ENCODE measurements at places on chromosomes 6 and 20.

- no peak for DNase-seq
These were observed 4.1 kb upstream of the PHACTR2 start for GRCh38 chr6:143673669-143674068.

GRCh38 chr6:108748959-108749358, 99.3 kb upstream of the ARMC2 start:
- DNase-seq: no peak

DNA sequence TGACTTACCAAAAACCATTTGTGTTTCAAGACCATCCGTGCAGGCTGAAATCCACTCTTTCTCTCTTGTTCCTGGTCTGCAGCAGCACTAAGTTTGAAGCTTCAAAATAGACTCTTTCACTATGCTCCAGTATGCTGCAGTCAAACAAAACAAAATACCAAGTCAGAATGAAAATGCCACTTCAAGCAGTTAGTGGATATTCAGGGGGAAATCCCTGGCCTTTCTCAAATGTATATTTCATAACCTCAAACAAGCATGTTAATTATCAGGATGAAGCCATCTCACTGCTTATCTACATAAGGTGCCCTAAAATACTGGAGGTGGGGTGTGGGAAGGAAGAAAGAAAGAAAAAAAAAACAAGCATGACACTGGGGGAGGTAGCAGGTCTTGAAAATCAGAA, 103.5 kb downstream of the ATXN1 start:
- peak; percentile 49 for DNase-seq

DNA sequence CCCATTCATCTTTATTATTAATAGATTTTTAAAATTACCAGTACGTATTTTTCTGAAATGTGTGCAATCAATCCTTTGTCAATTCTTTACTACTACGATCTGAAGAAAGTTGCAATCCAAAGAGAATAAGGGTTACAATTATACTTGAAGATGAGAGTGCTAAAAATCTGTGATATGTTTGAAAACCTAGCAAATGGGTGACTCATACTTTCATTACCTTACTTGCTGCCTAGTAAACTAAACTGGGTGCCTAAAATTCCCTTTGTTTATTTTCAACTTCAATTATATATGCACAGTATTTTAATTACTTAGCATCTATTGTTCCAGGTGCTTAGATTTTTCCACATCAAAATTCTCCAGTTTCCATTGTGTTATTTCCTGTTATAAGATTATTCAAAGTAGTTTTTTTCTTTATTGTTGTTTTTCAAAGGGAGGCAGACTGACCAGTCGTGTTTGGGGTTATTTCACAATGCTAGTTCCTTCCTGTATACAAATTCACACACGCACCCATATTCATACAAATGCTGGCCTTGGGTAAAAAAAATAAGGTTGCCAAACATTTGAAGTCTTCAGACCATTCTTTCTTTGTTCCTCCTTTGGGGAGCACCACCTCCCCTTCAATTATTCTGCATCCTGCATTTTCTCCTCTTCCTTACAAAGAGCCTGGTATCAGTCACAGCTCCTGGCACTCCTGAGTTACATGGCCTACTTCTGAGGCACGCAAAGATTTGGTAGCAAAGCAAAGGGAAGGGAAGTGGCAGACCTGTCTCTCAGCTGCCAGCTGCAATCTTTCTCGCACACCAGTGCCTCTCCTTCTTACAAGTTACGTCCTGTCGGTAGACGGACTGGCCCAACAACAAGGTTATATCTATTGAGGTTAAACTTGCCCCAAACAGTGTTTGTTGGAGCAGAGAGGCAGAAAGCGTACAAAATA, 16.2 kb upstream of the FAM135A start:
- no peak for DNase-seq

GRCh38 chr6:45184937-45185336, 143.2 kb upstream of the RUNX2 start:
- DNase-seq: no peak

GRCh38 chr20:59891581-59891980, 41.9 kb downstream of the SYCP2 start:
- DNase-seq: no peak

GRCh38 chr6:2245877-2246863, 765 bp upstream of the GMDS start:
- DNase-seq: peak; percentile 39

- DNase-seq: peak; percentile 63
These were observed 109.0 kb downstream of the RALGAPA2 start for GRCh38 chr20:20603339-20603990.

DNA sequence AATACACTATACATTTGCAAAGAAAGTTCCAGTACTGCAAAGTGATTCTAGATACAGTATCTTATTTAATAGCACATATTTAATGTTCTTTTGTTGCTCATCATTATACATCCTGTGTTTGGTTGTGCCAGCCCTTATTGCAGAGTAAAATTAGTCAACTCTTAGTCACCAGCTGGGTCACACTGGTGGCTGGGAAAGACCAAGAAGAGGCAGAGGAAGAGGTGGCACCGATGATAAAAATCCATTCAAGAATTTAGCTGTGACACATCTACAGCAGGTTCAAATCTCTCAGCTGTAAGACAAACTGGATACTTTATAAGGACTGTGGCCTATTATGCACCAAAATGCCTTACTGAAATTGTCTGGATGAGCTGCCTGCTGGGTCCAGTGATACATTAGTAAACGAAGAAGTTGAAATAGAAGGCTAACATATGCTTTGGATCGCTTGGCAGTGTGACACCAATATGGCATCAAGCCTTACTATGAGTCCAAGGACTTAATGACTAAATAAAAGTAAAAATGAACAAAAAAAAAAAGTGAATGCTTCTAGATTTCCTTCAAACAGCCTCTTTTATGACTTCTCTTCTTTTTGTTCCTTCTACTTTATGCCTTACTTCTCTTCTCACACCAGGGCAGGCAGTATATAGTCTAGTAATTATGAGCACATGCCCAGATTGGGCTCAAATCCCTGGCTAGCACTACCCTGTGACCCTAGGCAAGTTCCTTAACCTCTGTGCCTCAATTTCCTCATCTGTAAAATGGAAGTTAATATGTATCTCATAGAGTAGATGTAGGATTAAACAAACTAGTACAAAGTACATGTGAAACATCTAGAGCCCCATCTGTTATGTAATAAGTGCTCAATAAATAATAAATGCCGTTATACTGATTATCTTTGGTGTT, 29.4 kb upstream of the RNF8 start:
- DNase-seq: no peak

DNA sequence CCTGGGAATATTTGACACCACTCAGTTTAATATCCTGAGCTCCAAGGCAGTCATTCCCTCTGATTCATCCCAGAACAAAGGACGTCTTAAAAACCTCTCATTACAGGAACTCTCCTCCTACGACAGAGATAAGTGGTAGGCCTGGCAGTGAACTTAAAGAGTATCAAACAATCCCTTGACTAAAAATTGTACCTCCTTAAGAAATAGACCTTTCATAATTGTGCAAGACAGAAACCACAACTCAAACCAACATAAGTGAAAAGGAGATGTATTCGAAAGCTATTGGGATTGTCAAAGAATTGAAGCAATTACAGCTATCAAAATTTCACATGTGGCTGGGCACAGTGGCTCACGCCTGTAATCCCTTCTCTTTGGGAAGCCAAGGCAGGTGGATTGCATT, 19.1 kb upstream of the BNIP5 start:
- DNase-seq: no peak

DNA sequence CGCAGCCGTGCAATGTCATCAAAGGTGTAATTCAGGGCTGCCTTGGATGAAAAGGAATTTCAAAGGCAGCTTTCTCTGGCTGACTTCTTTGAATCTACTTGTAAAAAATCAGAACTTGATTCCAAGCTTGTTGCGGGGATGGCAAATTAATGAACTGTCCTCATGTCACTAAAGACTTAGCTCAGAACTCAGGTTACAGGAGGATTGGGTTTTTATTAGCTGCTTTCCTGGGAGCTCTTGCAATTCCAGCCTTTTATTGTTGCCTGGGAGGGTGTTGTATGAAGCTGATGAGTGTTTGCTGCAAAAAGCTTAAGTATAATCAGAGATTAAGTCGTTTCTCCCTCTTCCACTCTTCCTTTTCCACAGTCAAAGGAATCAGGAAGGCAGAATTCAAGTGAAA, 113.0 kb upstream of the CDH4 start:
- no peak for DNase-seq

DNA sequence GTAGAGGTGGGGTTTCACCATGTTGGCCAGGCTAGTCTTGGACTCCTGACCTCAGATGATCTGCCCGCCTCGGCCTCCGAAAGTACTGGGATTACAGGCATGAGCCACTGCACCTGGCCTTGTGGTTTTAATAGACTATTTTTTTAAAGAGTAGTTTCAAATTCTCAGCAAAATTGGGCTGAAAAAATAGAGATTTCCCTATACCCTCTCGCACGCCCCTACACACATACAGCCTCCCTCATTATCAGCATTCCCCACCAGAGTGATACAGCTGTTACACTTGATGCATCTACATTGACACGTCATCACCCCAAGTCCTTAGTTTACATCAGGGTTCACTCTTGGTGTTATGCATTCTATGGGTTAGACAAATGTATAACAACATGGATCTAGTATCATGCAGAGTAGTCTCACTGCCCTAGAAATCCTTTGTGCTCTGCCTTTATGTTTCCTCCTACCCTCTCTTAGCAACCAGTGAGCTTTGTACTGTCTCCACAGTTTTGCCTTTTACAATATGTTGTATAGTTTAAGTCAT, 103.6 kb downstream of the CDYL start:
- DNase-seq: no peak

DNA sequence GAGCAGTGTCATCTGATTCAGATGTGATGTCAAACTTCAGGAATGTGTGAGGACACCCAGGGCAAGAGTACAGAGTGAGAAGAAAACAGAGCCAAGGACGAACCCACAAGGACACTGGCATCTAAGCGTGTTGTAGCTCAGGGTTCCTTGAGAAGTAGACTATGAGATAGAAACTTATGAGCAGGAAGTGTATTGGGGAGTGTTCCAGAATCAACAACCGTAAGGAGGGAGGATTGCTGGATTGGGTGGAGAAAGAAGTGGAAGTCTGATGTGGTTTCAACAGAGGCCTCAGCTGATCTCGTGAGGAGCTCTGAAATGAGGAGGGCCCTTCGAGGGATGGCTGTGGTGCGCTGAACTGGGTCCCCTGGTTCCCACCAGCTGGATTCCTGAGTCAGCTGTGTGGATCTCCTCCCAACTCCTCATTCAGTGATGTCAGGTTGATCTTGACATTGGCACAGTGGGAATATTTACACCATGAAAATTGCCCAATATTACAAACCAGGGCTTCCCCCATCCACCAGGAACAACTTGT, 25.7 kb upstream of the IGF2R start:
- no peak for DNase-seq

All from GM13976 (cell line).